A172 (cell line): ENCODE measurements at places on chromosomes 6 and 20. TPM values are rescaled to one million over a fixed set of nuclear protein-coding genes. Genes with fewer than 3 reads are reported as not detected.

HLA-F gene
- 8.2 and 13.3 TPM in 2 replicates for total RNA-seq

PRICKLE4 gene
- not detected in 2 replicates for total RNA-seq

APOM gene
- 2.0 and 4.2 TPM in 2 replicates for total RNA-seq

STX16 gene
- total RNA-seq, result 10.9 and 13.5 TPM in 2 replicates

LTB gene
- total RNA-seq, result not detected in 2 replicates

CD24 gene
- 20.4 and 26.9 TPM in 2 replicates for total RNA-seq

KIF16B gene
- total RNA-seq, result 11.2 and 12.6 TPM in 2 replicates

DNMT3B gene
- total RNA-seq, result 4.5 and 6.2 TPM in 2 replicates

DNAAF9 gene
- total RNA-seq, result 2.1 and 2.8 TPM in 2 replicates

ALDH5A1 gene
- 2.2 and 5.1 TPM in 2 replicates for total RNA-seq

FERMT1 gene
- 6.5 and 7.0 TPM in 2 replicates for total RNA-seq

TNNC2 gene
- not detected in 2 replicates for total RNA-seq

DEFB119 gene
- total RNA-seq, result not detected in 2 replicates

RNF182 gene
- 10.6 and 13.0 TPM in 2 replicates for total RNA-seq

XKR7 gene
- total RNA-seq, result not detected in 2 replicates

BMP2 gene
- total RNA-seq, result not detected in 2 replicates

SNRNP48 gene
- 12.6 and 17.0 TPM in 2 replicates for total RNA-seq

PI16 gene
- total RNA-seq, result 0.74 TPM in 1 of 2 replicates, not detected in the other

JPH2 gene
- 3.1 and 4.8 TPM in 2 replicates for total RNA-seq

MLN gene
- total RNA-seq, result not detected in 2 replicates

CGA gene
- total RNA-seq, result not detected in 2 replicates

CDH26 gene
- not detected in 2 replicates for total RNA-seq

FAM184A gene
- total RNA-seq, result 3.1 and 4.6 TPM in 2 replicates

GCNT2 gene
- 16.6 and 19.3 TPM in 2 replicates for total RNA-seq

BPIFA1 gene
- not detected in 2 replicates for total RNA-seq

ZNF165 gene
- 0.09 and 1.4 TPM in 2 replicates for total RNA-seq

FKBP1C gene
- 0.10 and 0.41 TPM in 2 replicates for total RNA-seq

GGTLC1 gene
- total RNA-seq, result not detected in 2 replicates

CAP2 gene
- total RNA-seq, result 20.2 and 27.8 TPM in 2 replicates

ERGIC3 gene
- total RNA-seq, result 258 TPM in 2 replicates

HAO1 gene
- not detected in 2 replicates for total RNA-seq

RIPPLY2 gene
- not detected in 2 replicates for total RNA-seq

DYNLT2 gene
- 2.8 and 3.0 TPM in 2 replicates for total RNA-seq

MAPK13 gene
- 0.34 and 0.46 TPM in 2 replicates for total RNA-seq

NR2E1 gene
- 0.05 TPM in 1 of 2 replicates, not detected in the other for total RNA-seq

PTK6 gene
- 2.0 and 2.4 TPM in 2 replicates for total RNA-seq
